ENCODE measurements at places on chromosomes 7 and 10. TPM values are rescaled to one million over a fixed set of nuclear protein-coding genes. Genes with fewer than 3 reads are reported as not detected.

GRCh38 chr10:70799124-70799523 is 13.9 kb upstream of the TBATA start:
- H3K27ac ChIP-seq: no peak overlapping the region
- no peak overlapping the region for H3K4me3 ChIP-seq
- peaks cover 5% of the 10 kb centered on the region for H3K27me3 ChIP-seq
- no peak for DNase-seq

- no peak overlapping the region for H3K27ac ChIP-seq
- H3K27me3 ChIP-seq: no peaks in the 10 kb centered on the region
- H3K36me3 ChIP-seq: no peaks in the 10 kb centered on the region
These were observed 670.8 kb downstream of the SORCS1 start for GRCh38 chr10:106493751-106494150.

- H3K4me3 ChIP-seq: no peak overlapping the region
- DNase-seq: no peak
- peaks cover 15% of the 10 kb centered on the region for H3K27me3 ChIP-seq
- no peak overlapping the region for H3K27ac ChIP-seq
- H3K4me1 ChIP-seq: no peaks in the 10 kb centered on the region
These were observed 39.5 kb upstream of the DPYSL4 start for GRCh38 chr10:132146941-132147915.

The MBL2 gene
- polyA plus RNA-seq: 0.09 TPM

Data from large intestine (tissue), 12 donors.